Vagina (tissue), 2 donors: ENCODE measurements at places on chromosomes 6 and 20. TPM values are rescaled to one million over a fixed set of nuclear protein-coding genes. Genes with fewer than 3 reads are reported as not detected.

DNA sequence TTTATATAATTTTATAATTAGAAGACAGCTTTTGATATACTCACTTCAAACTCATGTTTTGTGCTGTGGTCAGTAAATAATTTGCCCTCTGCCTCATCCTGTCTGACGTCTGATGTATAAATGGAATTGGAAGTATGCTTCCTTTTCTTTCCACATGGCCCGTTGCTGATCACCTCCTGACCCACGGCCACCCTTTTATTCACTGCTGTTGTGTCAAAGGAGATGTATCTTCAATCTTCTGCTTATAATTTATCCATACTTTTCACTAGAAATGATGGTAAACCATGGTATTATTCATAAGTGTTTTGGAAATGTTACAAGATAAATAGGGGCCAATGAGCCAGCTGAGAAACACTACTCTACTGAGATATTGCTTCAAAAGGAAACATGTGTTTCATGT, 841.8 kb downstream of the PHF3 start:
- H3K4me1 ChIP-seq = no peaks in the 10 kb centered on the region
- no peak for DNase-seq
- no peaks in the 10 kb centered on the region for H3K36me3 ChIP-seq
- no peak overlapping the region for H3K4me3 ChIP-seq

MUCL3 gene
- total RNA-seq = 0.49 TPM

GRCh38 chr20:56953048-56953586, 313.3 kb downstream of the BMP7 start:
- no peaks in the 10 kb centered on the region for H3K36me3 ChIP-seq
- DNase-seq = no peak
- H3K4me3 ChIP-seq = no peak overlapping the region

- no peaks in the 10 kb centered on the region for H3K27me3 ChIP-seq
- no peaks in the 10 kb centered on the region for H3K36me3 ChIP-seq
- DNase-seq = no peak
- H3K4me1 ChIP-seq = no peaks in the 10 kb centered on the region
- no peak overlapping the region for H3K4me3 ChIP-seq
Measured at GRCh38 chr6:105902401-105903031, 183.6 kb upstream of the PRDM1 start.

C4A gene
- total RNA-seq = 31.4 TPM

PGC gene
- 3.4 TPM for total RNA-seq
